ENCODE measurements at places on chromosomes 7 and 10.

DNA sequence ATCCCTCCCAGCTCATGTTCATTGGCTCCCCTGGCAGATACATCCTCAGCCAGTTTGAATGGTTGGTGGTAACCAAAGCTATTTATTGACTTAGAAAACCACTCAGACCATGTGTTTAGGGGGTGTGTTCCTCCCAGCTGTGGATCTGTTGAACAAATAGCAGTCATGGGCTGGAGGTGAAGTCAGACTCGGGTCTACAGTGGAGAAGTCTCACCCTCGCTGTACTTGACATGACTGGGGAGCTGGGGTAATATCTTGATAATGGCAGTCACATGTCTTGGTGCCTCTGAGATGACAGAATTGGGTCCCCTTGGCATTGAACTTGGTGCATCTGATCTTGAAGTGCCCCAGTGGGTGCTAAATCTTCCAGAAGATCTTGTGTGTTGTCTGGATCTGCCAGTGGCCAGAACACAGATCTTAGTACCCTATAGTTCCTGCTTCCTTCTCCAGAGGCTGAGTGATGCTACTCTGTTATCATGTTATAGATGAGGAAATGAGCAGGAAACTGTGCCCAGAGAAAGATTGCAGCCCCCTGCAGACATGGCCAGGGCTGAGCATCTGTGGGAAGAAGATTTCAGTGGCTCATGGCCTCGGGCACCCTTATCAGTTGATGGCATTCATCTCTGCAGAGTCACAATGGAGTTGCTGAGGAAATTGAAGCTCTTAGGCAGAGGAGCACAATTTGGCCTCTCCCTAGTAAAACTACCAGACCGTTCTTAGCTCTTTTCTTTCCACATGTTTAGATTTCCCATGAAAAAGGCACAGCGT lies 50.4 kb downstream of the ADRA2A start:
- H3K27me3 ChIP-seq, result peaks cover 3% of the 10 kb centered on the region
- DNase-seq, result no peak
- no peaks in the 10 kb centered on the region for H3K4me1 ChIP-seq
- H3K36me3 ChIP-seq, result no peaks in the 10 kb centered on the region
- H3K4me3 ChIP-seq, result no peak overlapping the region

GRCh38 chr7:80681272-80681885 lies 42.9 kb downstream of the CD36 start:
- no peak for DNase-seq
- H3K4me1 ChIP-seq, result no peaks in the 10 kb centered on the region
- no peak overlapping the region for H3K4me3 ChIP-seq
- H3K36me3 ChIP-seq, result no peaks in the 10 kb centered on the region

DNA sequence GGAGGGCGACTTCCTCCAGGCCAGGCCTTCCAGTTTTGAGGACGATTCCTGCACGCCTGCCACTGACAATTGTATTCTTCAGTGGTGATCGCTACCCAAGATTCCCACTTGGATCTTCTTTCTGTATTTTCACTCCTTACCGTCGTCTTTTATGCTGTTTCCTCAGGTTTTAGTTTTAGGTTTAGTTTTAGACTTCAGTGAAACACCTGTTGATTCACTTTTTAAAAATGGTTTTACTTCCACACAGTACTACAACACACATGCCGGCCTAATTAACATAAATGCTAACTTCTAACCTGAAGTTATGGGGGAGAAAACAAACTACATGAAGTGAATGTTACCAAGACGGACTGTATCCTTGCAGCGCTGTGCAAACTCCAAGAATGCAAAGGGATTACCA lies 530.6 kb upstream of the MGMT start:
- H3K27ac ChIP-seq, result no peak overlapping the region
- no peaks in the 10 kb centered on the region for H3K36me3 ChIP-seq
- H3K4me1 ChIP-seq, result no peaks in the 10 kb centered on the region
- no peak for DNase-seq
- no peak overlapping the region for H3K4me3 ChIP-seq

GRCh38 chr7:135242096-135242684 lies 8.6 kb downstream of the STRA8 start:
- DNase-seq, result no peak
- H3K4me1 ChIP-seq, result no peaks in the 10 kb centered on the region
- H3K27me3 ChIP-seq, result peaks cover 4% of the 10 kb centered on the region
- no peak overlapping the region for H3K4me3 ChIP-seq
- H3K36me3 ChIP-seq, result no peaks in the 10 kb centered on the region

GRCh38 chr10:59805014-59805413 lies 51.8 kb upstream of the MRLN start:
- peaks cover 31% of the 10 kb centered on the region for H3K36me3 ChIP-seq
- H3K27ac ChIP-seq, result no peak overlapping the region
- H3K27me3 ChIP-seq, result no peaks in the 10 kb centered on the region

DNA sequence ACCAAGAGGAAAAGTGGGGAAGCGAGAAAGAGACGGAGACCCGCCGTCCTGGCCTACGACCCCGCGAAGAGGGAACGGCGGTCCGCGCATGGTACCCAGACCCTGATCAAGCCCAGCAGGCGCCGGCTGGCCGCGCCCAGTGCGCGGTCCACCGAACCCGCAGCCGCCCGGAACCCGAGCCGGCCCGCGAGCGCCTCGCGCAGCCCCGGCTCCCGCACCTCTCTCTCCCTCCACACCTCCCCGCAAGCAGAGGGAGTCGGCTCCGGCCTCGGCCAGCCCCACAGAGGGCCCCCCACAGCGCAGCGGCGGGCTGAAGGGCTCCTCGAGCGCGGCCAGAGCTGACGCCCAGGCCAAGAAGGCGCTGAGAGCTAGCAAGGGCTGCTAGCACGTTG lies 164.7 kb downstream of the AGMO start:
- no peaks in the 10 kb centered on the region for H3K27me3 ChIP-seq
- no peaks in the 10 kb centered on the region for H3K36me3 ChIP-seq
- H3K27ac ChIP-seq, result no peak overlapping the region
- DNase-seq, result no peak
- H3K4me1 ChIP-seq, result no peaks in the 10 kb centered on the region
